Nucleus accumbens (tissue), 56 donors: ENCODE measurements at places on chromosomes 16 and 17.

- DNase-seq, result no peak
These were observed 6.1 kb downstream of the KRT35 start for GRCh38 chr17:41474863-41475262.

GRCh38 chr16:35140293-35140986 lies 1681.0 kb downstream of the TP53TG3F start:
- no peak for DNase-seq

DNA sequence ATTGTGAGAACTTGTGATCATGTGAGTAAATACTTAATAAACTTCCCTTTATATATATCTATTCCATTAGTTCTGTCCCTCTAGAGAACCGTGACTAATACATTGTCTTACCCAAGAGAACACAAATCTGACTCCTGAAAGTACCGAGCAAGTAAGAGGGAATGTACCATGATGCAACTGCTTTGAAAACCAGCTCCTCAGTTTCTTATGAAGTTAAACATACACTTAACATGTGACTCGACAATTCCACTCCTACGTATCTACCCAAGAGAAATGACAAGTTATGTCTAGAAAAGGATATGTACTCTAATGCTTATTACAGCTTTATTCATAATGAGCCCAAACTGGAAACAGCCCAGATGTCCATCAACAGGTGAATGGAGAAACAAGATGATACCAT lies 8.8 kb upstream of the GJD3 start:
- no peak for DNase-seq

- no peak for DNase-seq
These were observed 124.2 kb downstream of the TMEM132E start for GRCh38 chr17:34703533-34703932.

GRCh38 chr17:49822829-49823228 lies 25.0 kb downstream of the TAC4 start:
- no peak for DNase-seq

- DNase-seq, result no peak
These were observed 530 bp downstream of the CCL17 start for GRCh38 chr16:57405097-57405496.
